ENCODE measurements at places on chromosomes 2 and 18.

GRCh38 chr2:219104107-219105035 is 43.6 kb upstream of the IHH start:
- DNase-seq, result no peak

DNA sequence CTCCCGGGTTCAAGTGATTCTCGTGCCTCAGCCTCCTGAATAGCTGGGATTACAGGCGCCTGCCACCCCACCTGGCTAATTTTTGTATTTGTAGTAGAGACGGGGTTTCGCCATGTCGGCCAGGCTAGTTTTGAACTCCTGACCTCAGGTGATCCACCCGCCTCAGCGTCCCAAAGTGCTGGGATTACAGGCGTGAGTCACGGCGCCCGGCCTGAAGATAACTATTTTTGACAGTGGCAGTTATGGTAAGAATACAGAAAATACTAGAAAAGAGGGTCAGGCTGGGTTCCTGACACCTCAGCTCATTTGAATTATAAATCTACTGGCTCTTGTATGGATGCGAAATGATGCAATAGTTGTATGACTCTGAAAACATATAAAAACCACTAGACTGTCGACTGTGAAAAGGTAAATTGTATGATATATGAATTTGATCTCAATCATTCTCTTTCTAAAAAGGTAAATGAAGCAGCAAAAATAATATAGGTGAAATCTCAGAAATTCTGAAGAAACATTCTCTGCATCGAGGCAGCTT is 11.1 kb upstream of the DGKD start:
- no peak for DNase-seq

- no peak for DNase-seq
Measured at GRCh38 chr2:58800881-58801280, 559.8 kb upstream of the FANCL start.

GRCh38 chr2:27799646-27800010 is 28.1 kb downstream of the MRPL33 start:
- no peak for DNase-seq

DNA sequence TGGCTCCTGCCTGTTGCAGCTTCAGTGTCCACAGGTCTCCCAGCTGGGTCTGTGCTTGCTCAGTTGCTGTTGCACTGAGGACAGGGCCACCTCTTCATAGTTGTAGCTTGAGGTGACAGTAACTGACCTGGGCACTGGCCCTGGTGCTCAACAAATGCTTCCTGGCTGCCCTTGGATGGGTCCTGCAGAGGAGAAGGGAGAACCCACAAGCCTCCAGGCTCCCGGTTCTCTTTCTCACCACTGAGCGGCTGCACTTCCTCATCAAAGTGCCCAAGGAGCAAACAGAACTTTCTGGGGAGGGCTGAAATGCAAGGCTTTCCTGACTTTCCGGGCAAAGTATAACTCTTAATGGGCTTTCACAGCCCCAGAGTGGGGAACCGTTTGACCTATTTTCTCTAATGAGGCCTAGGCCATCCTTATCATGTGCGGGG is 38.7 kb downstream of the LCT start:
- DNase-seq, result no peak

DNA sequence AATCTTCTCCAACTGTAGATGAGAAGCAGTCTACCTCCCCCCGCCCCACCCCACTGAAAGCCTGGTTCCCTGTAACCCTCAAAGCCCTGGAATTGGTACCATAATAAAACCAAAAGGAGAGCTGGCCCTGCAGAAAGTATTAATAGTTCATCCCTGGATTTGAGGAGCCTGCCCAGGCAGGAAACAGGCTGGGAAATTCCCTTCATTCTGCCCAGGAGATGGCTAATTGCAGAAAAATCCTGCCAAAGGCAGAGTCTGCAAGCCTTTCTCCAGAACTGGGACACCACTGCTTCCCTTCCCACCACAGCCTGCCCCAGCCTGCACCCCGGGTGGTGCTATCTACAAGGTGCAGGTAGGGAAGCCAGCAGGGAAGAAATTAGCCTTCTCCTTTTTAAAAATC is 16.3 kb downstream of the GKN2 start:
- no peak for DNase-seq

- no peak for DNase-seq
Measured at GRCh38 chr18:8097927-8098326, 511.3 kb upstream of the RAB12 start.

DNA sequence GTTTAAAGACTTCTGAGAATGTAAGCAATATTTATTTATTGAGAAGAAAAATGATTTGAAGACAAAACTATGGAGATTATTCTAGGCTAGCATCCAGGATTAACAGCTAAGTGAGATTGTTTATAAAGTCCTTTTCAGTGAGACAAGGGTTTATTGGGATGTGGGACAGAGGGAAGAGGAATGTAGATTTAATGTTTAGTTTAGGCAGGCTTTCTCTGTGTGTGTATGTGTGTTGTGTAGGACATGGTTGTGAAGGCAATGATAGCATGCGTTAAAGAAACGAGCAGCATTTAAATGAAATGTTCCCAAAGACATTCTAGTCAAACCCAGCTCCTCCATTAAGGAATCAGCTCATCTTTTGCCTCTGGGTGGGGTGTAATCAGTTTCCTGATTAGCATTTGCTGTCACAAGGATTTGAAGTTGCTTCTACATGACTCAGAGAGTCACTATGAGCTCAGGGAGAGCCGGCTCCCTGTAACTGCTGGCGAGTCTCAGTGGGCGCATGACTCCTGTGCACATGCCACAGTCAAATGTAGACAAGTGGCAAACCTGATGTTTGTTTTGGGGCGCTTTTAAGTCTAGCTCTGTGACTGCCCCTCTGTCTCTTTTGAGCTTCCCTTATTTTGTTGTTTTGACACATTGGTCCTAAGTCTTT is 442.2 kb upstream of the CELF4 start:
- no peak for DNase-seq

GRCh38 chr2:12764075-12764730 is 47.5 kb downstream of the TRIB2 start:
- no peak for DNase-seq

DNA sequence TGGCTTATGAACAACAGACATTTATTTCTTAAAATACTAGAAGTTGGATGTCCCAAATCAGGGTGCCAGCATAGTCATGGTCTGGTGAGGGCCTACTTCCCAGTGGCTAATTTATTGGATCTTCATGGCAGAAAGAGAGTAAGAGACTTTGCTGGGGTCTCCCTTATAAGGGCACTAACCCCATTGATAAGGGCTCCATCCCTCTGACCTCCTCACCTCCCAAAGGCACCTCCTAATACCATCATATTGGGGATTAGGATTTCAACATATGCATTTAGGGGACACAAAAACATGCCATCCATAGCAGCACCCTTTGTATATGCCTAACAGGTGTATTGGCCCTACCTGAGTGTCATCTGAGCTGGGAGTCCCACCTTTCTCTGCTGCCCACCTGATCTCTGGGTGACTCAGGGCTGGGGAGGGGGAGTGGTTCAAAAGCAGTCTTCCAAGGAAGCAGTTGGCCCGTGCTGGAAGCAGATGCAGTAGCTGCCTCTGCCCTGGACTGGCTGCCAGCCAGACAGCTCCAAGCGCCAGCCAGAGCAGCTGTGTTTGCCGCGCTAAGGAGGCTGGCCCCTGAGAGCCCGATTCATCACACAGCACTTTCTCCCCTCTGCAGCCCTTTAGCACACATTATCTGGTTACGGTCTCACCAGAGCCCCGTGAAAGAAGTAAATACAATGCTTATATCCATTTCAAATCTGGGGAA is 84.6 kb downstream of the SMAD7 start:
- no peak for DNase-seq

DNA sequence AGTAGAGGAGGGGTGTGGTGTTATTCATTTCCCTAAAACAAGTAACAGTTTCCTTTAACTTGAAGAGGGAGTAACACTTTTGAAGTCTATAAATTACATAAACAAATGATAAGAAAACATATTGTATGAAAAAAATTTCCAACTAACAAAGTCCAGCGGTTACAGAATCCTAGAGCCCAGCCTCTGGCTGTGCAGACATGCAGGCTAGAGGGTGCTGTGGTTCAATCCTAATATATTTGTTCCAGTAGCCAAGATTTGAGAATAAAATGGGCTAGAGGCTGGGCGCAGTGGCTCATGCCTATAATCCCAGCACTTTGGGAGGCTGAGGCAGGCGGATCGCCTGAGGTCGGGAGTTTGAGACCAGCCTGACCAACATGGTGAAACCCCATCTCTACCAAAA is 56.9 kb downstream of the WDR75 start:
- DNase-seq, result no peak

- no peak for DNase-seq
Measured at GRCh38 chr2:25757906-25758305, 84.5 kb upstream of the DTNB start.

DNA sequence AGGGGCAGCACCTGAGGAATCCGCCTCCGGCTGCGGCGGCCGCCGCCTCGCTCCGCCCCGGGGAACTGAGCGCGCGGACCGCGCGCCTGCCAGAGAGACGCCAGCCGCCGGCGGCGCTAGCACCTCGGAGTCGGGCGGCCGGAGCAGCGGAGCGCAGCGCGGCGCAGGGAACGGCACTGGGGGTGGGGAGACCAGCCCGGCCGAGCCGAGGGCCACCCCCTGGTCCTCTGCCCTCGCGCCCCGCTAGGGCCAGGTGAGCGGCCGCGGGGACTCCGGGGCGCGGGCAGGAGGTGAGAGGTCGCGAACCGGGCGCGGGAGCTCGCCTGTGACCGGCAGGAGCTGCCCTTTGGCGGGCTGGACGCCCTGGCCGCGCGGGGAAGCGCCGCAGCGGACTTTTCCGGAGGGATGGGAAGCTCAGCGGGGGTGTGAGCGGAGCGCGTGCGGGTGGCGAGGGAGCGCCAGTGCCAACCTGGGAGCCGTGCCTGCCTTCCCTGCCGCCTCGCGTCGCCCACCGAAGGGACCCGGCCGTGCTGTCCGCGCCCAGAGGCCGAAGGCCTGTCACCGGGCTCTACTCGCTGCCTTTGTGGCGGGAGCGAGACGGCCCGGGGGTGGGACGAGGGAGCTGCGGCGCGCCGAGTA is at the start of gene GREB1L:
GREB1L (plus strand) TSS at position 92 of the 639 bp plus-strand sequence. CDS start 141,287 bp downstream, outside the sequence.
- DNase-seq, result peak; percentile 13

DNA sequence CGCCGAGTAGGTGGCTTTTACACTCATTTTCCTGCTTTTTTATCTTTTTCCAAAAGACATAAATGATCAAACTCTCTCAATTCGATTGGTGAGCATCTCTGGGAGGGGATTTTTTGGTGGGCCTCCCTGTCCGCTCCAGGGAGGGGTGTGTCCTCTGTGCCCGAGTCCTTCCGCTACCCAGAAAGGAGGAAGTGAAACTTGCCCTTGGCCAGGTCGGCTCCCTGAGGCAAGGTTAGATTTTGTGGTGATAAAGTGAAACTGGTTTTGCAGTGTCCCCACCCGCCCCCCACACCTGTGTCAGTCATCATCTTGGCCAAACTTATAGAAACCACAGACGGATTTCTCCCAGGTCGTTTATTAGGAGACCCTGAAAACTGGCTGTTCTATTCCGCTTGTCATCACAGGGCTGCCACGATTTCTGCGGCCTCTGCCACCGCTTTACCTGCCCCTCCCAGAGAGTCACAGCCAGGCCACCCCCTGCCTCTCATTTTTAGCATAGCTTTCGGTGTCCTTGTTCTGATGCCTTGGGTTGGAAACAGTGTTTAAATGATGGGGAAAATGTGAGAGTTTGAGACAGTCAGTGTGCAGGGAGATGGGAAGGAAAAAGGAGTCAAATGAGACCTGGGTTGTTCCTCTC is 93.6 kb downstream of the SH3BP4 start:
- no peak for DNase-seq

- DNase-seq, result no peak
Measured at GRCh38 chr18:11251229-11251890, 102.0 kb upstream of the PIEZO2 start.

DNA sequence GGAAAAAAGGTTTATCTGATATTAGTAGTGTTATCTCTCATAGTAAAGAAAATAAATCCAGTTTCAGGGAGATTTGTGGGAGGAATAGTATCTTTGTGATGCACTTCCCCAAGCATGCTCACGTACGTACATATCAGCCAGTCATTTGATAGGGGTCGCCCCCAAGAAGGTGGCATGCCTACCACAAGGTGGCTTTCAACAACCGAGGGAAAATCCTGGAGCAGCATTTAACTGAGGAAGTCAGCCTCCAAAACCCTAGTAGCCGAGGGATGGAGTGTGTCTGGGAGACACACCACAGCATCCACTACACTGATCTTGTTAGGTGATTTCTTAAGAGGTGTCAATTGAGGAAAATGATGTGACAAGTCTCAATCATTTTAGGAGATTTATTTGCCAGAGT is 623.9 kb downstream of the NYAP2 start:
- DNase-seq, result no peak

DNA sequence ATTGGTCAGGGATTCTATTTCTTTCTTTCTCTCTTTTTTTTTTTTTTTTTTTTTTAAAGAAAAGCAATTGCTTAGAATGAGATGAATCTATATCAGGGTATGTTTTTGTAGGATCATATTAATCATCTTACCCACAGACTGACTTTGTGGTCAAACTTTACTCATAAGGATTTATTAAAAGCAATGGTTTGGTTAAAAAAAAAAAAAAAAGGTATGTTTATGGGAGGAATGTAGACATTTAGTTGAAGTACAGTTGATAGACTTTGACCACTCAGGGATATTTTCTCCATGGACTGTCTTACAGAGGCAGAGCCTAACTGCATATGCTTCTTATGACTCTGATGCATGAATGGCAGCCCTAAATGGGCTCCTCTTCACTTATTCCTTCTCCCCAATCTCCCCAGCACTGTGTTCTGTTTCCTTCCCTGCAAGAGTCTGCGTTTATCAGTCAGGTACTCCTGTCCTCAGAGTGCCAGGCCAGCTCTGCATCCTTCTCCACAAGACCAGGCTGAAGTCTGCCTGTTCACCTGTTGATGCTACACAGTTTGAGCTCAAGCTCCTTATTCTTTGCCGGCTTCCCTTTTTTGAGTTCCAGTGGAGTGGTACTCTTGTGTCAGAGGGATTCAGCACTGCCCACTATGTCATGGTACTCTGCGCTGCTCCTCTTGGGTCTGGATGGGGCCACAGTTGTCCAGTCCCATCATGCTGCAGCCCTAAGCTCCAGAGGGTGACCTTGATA is 24.3 kb downstream of the CRIM1 start:
- no peak for DNase-seq

GRCh38 chr2:169796441-169796840 is 2.2 kb upstream of the SSB start:
- DNase-seq, result no peak

Data from forelimb muscle (tissue), 1 donor.